ENCODE measurements at places on chromosomes 7 and 10.

- peak; percentile 49 for DNase-seq
Observed at GRCh38 chr10:102408728-102409603, 9.6 kb downstream of the PSD start.

DNA sequence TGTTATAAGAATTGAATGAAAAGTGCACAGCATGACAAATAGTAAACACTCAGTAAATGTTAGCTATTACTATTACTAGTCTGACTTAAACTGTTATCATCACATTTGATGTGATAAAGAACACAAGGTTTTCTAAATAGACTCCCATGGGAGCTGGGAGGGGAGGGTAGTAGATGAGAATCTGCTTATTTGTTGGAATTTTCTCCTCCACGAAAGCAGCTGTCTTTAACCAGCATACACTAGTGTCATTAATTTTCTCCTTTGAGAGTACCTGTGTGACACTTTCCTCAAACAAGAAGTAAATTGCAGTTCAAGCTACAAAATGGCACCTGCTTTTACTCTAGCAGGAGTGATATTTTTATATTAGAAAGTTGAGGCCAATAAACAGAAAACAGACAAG, 200.1 kb downstream of the SKAP2 start:
- no peak for DNase-seq

DNA sequence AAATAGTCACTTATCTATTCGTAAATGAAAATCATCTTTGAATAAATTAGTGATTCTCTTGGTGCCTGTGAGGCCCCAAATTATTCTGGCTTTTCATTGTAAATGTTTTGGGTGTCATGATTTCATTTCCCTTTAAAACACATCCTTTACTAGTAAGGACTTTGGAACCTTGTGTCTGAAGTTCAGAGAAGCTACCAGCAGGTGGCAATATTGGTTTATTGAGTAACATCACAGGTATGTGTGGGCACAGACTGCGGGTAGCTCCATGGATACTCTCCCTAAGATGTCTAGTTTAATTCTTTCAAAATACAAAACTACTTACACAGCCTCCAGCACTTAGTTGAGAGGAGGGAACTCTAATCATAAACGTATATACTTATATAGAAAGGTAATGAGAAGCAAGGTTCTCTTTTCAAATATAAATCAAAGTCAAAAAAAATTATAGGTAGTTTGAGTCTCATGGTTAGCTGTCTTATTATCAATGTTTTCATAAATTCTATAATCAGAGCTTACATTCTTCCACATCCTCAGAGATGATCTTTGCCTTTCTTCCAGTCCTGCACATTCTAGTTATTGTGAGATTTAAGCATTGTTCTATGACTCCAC, 449.6 kb downstream of the GRM8 start:
- DNase-seq, result no peak

DNA sequence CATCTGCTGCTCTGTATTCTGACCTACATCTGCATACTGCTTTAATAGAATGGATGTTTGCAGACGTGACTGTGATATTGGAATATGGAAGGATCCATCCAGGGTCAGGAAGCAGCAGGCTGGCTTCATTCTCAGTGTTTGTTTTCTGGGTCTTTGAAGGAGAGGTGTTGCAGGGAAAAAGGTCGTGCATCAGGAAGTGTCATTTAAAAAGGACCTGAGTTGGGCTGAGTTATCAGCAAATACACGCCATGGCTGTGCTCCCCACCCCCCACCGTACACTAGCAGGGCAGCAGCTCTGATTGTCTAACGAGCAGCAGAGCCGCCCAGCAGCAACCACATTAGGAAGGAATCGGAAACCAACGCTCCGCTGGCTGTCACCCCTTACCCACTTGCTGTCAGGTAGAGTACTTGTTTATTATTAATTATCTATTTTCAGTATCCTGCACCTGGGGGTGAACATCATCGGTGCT, 63.1 kb upstream of the STEAP1B start:
- DNase-seq, result no peak

- DNase-seq, result no peak
Observed at GRCh38 chr7:136869991-136870865, 1.8 kb downstream of the CHRM2 start.

DNA sequence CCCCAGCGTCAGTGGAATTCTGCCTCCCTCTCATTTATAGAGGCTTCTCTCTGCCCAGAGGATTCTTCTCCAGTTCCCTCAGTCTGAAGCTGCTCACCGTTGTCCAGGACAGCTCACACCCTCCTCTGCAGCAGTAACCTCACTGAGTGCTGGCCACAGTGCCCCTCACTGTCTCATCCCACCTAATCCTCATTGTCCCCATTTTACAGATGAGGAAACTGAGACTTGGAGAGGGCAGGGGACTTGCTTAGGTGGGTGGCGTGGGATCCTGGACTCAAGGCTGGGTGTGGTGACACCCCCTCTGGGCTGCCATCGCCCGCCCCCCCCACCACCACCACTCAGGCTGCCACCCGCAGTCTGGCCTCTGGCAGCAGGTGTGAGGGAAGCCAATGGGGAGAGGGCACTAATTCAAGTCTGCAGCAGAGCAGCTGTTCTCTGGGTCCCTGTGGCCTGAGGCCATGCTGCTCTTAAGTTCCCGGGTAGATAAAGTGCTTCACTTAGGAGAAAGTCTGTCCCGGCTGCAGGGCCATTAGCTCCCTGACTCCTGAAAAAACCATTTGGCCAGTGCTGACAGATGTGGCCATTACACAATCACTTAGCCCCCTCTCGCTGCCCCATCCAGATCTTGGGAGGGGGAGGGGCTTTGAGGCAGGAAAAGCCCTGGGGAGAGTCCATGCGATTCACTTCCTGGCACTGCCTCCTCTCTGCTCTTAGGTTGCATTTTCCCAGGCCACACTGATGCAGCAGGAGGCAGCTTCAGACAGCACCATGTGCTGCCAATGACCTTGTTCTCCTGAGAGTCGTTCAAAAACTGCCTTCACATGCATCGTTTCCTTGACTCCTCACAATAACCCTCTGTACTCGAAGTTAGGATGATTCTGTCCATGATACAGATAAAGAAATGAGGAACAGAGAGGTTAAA, 36.3 kb downstream of the DRGX start:
- DNase-seq, result no peak

DNA sequence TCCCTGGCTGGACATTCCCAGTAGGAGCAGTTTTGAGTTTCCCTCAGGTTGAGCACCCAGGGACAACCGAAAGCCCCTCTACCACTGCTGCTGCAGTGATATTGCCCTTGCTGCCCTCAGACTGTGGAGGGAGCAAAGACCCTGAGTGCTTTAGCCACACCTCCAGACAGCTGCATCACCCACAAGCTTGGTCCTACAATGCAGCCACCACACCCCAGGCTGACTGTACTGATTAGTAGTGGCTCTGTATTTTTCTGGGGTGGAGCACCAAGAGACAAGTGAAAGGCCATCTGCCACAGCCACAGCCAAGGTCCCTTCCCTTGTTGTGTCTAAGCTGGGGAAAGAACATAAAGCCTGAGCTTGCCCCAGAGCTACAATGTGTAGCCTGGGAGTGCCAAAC, 789.9 kb downstream of the PCDH15 start:
- DNase-seq, result no peak

DNA sequence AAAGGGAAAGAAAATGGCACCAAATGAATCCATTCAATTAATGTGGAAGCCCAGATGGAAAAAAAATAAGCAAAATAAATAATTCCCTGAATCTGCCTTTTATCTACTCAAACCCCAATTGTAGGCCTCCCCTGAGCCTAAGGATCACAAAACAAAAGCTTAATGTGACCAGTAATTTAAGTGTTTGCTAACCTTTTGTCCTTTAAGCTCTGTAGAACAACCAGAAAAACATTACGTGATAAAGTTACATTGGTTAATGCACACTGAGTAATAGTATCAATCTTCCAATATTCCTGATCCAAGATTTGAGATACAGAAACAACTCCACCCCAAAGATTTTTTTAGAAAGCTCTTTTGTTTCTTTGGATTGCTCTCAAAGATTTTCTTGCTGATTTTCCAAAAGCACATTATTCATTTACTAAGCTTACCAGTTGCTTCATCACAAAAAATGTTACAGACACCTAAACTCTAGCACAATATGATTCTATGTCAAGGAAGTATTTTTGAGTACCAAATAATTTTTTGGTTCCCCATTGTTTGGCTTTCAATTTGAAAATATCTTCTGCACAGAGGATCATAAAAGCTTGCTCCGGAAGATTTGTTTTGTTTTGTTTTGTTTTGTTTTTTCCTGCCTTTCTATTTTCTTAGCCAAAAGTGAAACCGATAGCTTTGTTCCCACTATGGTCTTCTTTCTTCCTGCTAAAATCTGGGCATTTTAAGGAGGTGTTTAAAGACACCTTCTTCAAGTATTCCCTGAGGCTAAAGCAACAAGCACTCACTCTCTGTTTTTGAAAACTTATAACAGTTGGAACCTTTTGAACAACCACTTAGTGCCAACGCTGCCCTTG, 54.2 kb downstream of the TRIL start:
- DNase-seq, result no peak

- DNase-seq, result no peak
Observed at GRCh38 chr10:104824380-104825006, 183.4 kb downstream of the SORCS3 start.

DNA sequence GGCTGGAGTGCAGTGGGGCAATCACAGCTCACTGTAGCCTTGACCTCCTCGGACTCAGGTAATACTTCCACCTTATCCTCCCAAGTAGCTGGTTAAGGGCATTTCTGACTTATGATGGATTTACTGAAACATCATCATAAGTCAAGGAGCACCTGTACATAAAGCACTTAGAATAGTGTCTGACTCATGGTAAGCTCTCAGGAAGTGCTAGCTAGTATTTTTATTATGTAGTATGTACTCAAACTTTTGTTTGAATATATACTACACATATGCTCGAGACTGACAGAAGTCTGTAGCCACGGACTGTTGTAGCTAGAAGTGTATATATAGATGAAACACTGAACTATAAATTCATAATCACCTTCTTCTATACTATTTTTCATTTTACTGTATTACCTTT, 107.5 kb upstream of the DNAJB12 start:
- no peak for DNase-seq

GRCh38 chr10:70913893-70914240, 25.5 kb upstream of the PCBD1 start:
- DNase-seq, result no peak

- DNase-seq, result no peak
Observed at GRCh38 chr7:130890176-130891020, 156.4 kb upstream of the KLF14 start.

- no peak for DNase-seq
Observed at GRCh38 chr7:42745357-42746059, 166.4 kb downstream of the C7orf25 start.

- DNase-seq, result no peak
Observed at GRCh38 chr7:157710396-157710795, 373.6 kb downstream of the DNAJB6 start.

DNA sequence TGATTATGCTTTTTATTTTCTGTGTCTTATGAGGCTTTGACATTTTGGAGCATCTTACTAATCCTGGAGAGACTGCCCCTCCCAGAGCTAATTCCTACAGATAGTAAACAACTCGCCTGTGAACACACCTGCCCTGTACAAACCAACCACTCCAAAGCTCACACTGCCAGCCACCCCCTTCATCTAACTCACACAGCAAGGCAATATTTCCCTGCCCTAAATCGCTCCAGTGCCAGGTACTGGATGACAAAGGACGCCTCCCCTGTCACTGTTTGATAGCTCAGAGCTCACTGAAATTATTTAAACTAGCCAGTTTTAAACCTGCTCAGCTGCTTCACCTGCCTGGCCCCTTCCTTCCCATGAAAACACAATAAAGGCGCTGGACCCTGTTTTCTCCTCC, 535.1 kb upstream of the CELF2 start:
- no peak for DNase-seq

DNA sequence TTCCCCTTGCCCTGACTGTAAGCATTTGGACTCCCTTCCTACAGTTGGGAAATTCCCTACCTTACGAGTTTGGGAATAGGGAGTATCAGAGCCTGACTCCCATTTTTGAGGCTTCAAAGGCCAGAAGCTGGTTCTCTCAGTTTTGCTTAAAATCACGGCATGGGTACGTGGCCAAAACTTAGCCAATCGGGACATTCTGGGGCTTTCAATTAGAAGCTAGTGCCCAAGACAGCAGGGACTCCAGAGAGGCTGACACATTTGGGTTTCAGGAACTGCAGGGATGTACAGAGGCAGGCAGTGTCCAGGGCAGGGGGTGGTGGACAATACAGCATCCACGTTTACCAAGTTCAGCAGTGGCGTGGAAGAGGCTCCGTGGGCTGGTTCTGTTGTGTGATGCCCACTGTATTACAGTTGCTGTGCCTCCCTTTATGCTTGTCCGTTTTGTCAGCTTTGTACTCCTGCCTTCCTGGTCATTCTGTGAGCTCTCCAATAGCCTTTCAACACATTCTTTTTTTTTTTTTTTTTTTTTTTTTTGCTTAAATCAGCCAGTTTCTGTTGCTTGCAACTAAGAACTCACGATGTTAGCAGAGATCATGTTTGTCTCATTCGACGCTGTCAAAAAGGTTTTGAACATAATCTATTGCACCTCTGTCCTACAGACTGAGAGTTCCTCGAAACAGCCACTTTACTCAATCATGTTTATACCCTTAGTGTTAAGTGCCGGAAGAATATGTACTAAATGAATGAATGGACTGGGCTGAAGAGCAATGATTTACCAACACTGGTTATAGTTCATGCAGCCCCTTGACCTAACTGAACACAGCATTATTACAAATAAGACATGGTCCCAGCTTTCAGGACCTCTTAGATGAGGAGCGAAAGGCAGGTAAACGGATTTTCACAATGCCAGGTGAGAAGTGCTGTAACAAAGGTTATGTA, 1.1 kb downstream of the GGCT start:
- DNase-seq, result no peak

- no peak for DNase-seq
Observed at GRCh38 chr10:13827076-13827797, 240.5 kb downstream of the PRPF18 start.

DNA sequence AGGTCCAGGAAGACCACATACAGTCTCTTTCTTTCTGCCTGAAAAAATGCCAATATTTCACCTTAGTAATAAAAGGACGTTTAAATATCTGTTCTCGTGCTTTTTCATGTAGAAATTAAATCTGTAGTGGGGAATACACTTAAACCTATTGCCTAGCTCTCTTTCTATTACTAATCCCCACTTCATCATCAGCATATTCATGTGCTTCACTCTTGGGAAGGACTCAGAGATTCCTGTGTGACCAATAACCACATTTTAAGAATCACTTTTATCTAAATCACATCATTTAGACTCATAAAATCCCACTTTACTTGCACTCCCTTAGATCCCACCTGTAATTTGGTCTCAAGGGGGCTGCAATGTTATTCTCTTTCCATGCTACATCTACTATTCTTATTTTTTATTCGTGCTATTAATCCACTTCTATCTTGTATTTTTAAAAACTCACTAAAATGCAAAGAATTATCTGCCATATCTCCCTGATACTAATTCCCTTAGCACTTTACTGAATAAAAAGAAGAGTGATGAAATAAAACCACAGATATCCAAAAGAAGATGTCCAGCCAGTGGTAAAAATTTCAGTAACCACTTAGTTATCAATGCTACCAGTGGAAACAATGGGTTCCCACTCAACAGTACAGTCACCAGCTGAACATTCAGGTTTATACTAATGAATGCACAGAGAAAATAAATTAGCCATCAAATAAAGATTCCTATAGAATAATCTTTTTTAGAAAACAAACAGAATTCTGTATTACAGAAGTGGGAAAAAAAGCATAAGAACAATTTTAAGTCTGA, 102.1 kb downstream of the PPP1R17 start:
- DNase-seq, result no peak

GRCh38 chr10:133377818-133378250, 1.2 kb upstream of the PAOX start:
- no peak for DNase-seq
